ENCODE measurements at places on chromosomes 7 and 10.

DNA sequence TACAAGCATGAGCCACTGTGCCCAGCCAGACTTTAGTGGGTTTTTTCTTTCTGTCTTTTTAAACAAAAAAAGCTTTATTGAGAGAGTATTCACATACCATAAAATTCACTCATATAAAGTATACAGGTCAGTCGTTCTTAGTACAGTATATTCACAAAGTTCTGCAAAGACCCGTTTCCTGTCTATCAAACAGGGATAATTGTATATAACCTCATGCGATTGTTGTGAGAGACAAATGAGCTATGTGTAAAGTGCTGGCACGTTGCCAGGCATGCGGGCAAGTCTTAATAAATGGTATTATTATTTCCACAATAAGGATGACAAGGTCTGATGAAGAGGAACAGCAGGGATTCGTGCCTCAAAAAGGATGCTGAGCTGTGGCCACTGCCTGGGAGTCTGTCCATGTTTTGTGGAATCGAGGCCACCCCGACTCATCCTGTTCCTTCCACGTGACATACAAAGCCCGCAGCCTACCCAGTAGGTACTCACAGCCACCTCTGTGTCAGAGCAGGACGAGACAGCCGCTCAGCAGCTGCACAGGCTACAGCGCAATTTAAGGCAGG lies 51.6 kb downstream of the SMKR1 start:
- no peak for DNase-seq

DNA sequence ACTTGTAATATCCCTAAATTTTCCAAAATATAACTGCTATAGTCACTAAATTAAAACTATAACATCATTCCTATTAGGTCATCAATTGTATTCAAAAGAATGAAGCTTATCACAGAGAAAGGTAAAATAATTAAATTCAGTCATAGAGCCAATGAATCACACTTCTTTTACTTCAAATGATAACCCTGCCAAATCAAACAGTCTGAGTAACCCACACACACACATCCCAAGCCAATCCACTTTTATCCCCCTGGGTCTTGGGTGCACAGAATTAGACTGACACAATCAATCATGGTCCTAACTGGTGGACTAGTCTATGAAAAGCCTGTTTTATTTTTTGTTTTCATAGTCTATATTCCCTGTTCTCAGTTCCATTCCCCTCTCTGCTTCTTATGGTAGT lies 25.6 kb downstream of the CTNNA3 start:
- DNase-seq, result no peak

GRCh38 chr10:69414036-69415018 lies 2.4 kb downstream of the TACR2 start:
- DNase-seq, result no peak

DNA sequence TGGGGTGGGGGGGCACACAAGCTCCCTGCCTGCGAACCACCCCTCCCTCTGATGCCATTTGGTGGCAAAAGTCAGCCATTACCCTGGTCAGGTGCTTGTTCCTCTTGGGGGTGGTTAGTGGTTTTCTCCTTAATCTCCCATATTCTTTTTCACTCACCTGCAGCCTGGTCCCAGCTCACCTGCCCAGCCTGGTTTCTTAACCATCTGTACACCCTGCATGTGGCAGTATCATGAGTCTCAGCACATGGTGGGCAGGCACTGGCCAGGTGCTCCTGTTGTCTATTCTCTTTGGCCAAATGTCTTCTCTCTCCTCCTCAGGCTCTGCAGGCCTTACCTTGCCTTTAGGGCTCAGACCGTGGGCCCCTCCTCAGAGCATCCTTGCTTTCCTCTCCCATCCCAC lies 30.5 kb downstream of the OGDH start:
- no peak for DNase-seq

- no peak for DNase-seq
Observed at GRCh38 chr7:33762911-33763306, 142.4 kb upstream of the BMPER start.

DNA sequence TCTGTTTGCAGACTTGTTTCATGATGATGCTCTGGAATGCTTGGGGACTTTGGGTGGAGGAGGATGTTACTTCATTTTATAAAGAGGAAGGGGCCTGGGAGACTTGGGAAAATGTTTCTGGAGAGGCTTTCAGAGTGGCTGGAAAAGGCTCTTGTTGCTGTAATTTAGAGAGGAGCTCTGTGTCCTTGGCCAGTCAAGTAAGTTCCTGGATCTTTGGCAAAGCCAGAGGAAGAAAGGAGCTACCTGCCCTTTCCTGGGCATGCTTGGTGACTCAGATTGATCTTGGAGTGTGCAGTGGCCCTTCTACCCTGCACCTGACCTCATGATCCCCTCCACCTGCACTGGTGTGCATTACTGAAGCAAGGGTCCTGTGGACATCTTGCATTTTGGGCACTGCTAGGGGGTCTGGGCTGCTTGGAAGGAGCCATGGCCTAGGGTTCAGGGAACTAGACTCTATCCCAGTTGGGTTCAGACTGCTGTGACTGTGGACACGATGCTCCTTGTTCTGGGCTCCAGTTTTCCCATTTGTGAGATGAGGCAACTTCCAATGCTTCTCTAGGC lies 56.1 kb downstream of the ADCYAP1R1 start:
- DNase-seq, result no peak

DNA sequence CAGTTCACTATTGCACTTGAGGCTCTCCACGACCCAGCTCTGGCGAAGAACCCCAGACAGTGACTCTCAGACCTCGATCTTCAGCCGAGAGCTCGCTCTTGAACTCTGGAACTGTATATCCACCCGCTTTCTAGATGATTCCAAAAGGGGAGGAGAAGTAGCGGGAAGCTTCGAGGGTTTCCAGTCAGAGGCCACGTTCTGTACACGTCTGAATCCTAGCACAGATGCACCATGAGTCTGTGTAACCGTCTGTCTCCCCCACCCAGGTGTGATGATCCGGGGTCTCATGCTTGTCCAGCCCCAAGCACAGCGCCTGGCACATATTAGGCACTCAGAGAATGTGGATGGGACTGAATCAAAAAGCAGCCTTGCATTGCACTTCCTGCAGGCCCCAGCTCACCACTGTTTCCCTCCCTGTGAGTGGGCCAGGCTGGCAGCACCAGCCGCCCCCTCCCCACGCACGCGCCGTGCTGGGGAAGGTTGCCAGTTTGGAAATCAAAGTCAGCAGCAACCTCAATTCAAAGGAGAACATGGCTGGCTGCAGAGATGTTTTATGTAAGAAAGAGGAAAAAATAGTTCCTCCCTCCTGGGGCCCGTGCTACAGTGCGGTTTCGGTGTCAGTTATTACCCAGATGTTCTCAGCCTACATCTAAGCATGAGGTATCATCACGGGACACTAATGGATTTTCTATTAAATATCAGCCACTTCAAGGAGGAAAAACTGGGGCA lies 5.7 kb downstream of the GRID2IP start:
- no peak for DNase-seq

GRCh38 chr10:75096749-75097148 lies 14.7 kb upstream of the SAMD8 start:
- DNase-seq, result no peak

DNA sequence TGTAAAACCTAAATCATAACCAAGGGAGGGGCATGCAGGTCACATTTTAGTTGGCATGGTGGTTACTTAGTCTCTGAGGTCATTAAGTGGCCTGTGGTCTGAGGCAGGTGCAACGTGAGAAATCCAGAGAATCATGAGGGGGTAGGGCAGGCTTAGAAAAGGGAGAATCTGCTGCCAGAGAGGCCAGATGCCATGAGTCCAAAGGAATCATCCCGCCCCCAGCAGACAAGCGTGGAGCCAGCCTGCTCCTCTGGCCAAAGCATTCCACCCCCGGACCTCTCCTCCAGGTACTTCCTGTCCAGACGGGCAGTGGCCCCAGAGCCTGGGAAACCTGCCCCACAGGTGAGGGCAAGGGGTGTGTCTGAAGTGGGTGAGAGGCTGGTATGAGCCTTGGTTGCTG lies 196.4 kb upstream of the ZNF32 start:
- no peak for DNase-seq

GRCh38 chr7:22124941-22125340 lies 179.2 kb upstream of the CDCA7L start:
- no peak for DNase-seq

GRCh38 chr7:2182461-2182860 lies 50.3 kb downstream of the MAD1L1 start:
- DNase-seq, result no peak

GRCh38 chr10:10213237-10213636 lies 804.4 kb upstream of the CELF2 start:
- no peak for DNase-seq

DNA sequence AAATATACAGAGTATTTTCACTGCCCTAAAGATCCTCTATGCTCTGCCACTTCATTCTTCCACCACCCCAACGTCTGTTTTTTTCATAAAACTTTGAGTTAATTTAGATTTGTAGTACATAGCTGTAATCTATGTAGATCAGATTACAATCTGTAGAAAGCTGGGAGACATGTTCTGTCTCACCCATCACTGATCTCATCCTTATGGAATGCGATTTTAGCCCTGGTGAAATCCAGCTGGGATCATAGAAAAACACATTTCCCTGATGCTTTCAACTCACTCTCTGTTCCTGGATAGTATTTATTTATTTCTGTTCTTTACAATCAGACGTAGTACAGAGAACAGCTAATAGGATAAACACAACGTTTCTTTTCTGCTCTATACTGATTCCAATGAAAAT lies 521.0 kb downstream of the KIF20B start:
- no peak for DNase-seq

DNA sequence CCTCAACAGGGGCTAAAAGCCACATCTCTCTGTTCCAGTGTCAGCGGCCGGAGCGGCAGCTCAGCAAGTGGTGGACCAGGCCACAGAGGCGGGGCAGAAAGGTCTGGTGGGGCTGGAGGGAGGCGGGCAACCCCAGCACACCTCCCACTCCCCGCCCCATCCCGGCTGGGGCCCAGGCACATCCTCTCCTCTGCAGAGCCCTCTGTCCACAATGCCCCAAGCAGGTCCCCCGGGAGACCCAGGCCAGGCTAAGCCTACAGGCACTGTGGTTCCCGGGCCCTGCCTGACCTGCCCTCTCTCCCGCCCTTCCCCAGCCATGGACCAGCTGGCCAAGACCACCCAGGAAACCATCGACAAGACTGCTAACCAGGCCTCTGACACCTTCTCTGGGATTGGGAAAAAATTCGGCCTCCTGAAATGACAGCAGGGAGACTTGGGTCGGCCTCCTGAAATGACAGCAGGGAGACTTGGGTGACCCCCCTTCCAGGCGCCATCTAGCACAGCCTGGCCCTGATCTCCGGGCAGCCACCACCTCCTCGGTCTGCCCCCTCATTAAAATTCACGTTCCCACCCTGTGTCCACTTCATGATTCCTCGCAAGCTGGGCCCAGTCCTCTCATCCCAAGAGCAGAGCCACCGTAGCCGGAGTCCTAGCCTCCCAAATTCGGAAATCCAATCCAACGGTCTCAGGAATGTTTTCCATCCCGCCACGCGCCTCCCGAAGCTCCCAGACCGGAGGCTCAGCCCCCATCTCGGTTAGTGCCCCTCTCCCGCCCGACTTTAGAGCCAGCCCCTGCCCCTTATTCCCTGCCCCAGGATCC lies 2.1 kb downstream of the ADIRF start:
- DNase-seq, result no peak

GRCh38 chr10:131166486-131166885 lies 145.0 kb downstream of the TCERG1L start:
- no peak for DNase-seq

GRCh38 chr7:88111140-88111743 lies 108.6 kb downstream of the SRI start:
- no peak for DNase-seq

GRCh38 chr7:117231047-117231359 lies 91.9 kb downstream of the WNT2 start:
- no peak for DNase-seq

- DNase-seq, result no peak
Observed at GRCh38 chr10:43112608-43112961, 25.7 kb upstream of the CSGALNACT2 start.

DNA sequence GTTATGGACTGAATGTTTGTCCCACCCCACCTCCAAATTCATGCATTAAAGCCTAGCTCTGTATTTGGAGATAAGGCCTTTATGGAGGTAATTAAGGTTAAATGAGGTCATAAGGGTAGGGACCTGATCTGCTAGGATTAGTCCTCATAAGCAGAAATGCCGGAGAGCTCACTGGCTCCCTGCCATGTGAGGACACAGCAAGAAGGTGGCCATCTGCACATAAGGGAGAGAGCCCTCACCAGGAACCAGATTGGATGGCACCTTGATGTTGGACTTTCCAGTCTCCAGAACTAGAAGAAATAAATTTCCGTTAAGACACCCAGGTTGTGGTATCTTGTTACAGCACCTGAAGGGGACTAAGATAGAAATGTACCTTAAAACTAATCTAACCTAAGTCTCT lies 816.1 kb upstream of the C7orf33 start:
- no peak for DNase-seq

- DNase-seq, result no peak
Observed at GRCh38 chr10:125392154-125392553, 231.8 kb upstream of the CTBP2 start.

- no peak for DNase-seq
Observed at GRCh38 chr10:43863859-43864591, 215.3 kb upstream of the ZNF32 start.

DNA sequence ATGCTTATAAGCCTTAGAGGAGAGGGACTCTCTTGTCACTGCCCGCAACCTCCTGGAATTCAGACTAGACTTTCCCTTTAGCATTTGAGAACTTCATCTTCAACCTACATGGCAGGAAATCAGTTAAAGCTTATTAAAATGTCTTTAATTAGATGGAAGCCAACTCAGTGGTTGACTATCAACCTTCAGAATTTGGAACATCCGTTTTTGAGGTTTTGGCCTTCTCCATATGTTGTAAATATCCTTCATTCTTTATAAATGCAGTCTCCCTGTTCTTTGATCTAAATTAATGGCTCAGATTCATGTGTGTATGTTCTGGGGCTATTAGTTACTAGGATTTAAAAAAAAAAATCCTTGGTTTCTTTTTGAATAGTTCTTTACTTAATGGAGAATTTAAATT lies 85.0 kb downstream of the ANKRD61 start:
- no peak for DNase-seq

GRCh38 chr10:60908031-60908430 lies 36.0 kb downstream of the RHOBTB1 start:
- DNase-seq, result no peak

- DNase-seq, result no peak
Observed at GRCh38 chr7:84675633-84676034, 481.0 kb upstream of the SEMA3A start.

DNA sequence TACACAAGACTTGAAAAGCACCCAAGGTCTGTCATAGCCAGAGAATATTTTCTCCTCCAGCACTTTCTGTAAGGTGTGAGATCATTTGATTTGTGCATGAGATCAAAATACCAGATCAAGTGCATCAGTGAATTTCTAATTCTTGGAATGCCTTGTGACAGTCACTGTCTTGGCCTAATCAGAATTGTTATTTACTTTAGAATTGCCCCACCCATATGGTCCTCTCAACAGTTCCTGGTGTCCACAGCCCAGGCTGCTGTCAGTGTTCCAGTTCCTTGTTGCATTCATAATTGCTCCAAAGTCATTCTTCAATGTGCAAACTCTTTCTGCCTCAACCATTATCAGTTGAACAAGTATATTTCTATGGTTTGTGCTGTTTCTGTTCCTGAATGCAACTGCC lies 770.2 kb downstream of the NRG3 start:
- DNase-seq, result no peak
